ENCODE measurements at places on chromosomes 3 and 15.

- no peak for DNase-seq
Measured at GRCh38 chr3:59469948-59470723, 420.3 kb upstream of the CFAP20DC start.

DNA sequence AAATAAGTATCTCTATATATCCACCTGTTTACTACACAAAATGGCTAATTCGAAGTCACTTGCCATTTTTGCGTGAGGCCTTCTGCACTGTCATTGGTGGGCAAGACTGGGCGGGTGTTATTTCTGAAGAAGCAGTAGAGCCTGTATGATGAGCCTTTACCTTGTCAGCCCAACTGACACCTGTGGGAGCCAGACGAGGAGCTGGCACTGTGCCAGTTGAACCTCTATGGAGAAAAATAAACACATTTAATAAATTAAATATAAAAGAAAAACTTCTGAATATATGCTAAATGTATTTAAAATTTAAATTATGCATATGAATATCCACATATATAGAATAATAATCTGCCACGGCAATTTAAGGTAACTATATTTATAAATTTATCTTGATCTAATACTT, 109.9 kb downstream of the SCAPER start:
- DNase-seq, result no peak

- DNase-seq, result no peak
Measured at GRCh38 chr15:100866386-100867330, 13.0 kb upstream of the ALDH1A3 start.

GRCh38 chr3:159953325-159954085, 35.1 kb upstream of the IL12A start:
- DNase-seq, result no peak

DNA sequence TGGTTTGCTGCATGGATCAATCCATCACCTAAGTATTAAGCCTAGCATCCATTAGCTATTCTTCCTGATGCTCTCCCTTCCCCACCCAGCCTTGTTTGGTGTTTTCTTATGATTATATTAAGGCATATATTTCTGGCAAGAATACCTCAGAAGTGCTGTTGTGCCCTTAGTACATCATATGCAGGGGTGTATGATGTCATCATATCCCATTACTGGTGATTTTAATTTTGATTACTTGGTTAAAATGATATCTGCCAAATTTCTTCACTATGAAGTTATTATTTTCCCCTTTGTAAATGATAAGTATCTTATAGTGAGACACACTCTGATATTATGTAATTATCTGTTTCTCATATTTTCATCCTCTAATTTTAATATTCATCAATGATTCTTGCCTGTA, 15.4 kb downstream of the SLC22A14 start:
- DNase-seq, result no peak

DNA sequence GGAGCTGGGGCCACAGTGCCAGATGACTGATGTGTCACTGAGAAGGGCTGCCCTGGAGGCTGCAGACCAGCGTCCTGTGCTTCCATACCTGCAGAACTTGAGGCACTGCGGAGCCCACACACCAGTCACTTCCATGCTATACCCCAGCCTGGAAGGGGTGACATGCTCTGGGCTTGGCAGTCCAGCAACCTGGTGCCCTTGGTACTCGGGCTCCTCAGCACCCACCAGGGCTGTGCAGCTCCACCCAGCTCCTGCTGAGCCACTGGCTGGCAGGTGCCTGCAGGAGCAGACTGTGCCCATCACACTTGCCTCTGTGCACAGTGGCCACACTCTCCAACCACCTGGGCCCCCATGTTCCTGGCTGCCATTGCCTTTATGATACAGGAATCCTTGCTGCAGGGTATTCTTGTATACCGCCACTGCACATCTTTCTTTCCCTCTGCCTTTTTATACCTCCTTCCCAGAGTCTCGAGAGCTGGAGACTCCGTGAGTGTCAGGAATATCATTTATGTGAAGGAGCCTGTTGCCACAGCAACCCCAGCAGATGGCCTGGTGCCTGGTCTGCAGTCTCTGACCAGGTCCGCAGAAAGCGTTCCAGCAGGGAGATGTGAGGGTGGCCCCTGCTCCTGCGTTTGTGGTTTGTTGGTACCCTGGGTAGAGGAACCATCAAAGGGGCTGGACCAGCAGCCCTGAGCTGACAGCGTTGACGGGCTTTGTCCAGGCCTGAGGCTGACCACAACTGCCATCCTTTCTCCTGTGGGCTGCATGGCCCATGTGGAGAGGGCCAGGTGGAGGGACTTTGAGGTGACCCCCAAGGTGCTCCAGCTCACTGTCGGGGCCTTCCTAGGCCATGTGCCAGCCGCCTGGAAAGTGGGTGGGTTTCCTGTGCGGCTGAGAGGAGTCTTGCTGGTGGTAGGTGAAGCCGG, 93.4 kb upstream of the PLXNA1 start:
- DNase-seq, result no peak

- DNase-seq, result no peak
Measured at GRCh38 chr3:71579935-71580406, 3.6 kb downstream of the FOXP1 start.

DNA sequence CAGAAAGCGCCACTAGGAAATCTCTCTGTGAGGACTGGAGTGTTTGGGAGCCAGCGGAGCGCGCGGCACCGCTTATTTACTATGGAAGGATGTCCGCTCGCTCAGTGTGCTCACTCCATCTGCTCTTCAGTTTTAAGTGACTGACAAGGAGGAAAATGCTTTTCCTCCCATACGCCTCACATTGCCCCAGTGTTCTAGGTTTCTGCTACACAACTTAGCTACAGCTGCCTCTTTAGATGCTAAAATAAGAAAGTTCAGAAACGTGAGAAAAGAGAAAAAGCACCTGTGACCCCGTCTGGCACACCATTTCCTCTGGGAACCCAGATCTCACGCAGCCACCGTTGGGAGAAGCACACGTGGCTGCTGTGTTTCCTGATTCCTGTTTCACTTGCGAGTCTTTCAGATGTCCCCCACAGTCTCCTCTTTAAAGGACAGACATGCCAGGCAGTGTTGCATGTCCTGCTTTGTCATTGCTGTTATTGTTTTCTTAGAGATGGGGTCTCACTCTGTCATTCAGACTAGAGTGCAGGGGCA, 11.7 kb upstream of the MUSTN1 start:
- DNase-seq, result no peak

DNA sequence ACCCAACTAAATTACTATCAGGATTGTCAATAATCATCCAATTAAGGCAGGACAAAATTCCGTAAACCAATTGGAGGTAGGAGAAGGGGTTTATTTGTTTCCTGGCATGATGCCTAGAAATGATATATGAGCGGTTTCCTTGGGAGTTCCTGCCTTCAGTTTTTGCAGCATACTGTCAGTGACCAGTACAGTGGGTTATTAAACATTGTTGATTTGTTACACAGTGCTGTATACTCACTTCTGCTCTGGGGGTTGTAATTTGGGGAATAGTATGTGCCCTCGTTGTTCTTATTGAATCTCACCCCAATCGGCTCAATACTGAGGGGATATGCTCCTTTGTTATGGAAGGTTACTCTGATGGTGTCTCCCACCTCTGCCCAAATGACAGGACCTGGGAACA, 22.2 kb downstream of the CP start:
- peak; percentile 86 for DNase-seq

DNA sequence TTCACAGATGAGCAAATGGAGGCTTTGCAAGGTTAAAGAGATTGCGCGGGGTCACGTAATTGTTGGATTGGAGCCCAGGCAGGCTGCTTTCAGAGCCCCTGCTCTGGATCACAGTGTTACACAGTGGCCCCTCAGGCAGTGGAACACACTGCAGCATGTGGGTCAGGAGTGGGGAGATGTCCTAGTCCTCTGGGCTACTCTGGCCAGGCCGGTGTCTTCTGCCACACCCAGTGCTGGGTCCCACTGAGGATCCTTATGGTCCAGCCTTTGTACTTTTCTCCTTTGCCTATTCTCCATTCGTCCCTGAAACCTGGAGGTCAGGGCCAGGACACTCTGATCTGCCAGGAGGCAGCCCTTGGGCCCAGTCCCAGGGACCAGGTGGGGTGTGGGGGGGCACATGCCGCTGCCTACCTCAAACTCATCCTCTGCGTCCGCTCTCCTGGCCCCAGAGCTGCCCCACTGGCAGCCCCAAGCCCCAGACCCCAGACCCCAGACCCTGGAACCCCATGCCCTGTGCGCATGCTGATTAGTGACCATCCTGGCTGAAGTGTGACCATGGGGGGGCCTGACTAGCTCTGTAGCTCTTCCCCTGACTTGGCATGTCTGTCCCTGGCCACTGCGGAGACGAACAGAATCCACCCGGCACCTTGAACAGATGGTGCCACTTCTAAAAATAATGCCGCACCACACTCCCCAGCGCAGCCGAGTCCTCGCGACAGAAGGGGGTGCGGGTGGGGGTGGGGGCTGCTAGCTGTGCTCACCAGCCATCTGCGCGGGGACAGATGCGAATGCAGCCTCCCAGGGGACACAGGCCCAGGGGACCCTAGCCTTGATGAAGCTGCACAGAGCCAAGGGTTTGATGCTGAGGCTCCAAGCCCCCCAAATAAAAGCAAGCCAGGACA, 41.6 kb downstream of the ATP2B2 start:
- peak; percentile 9 for DNase-seq

DNA sequence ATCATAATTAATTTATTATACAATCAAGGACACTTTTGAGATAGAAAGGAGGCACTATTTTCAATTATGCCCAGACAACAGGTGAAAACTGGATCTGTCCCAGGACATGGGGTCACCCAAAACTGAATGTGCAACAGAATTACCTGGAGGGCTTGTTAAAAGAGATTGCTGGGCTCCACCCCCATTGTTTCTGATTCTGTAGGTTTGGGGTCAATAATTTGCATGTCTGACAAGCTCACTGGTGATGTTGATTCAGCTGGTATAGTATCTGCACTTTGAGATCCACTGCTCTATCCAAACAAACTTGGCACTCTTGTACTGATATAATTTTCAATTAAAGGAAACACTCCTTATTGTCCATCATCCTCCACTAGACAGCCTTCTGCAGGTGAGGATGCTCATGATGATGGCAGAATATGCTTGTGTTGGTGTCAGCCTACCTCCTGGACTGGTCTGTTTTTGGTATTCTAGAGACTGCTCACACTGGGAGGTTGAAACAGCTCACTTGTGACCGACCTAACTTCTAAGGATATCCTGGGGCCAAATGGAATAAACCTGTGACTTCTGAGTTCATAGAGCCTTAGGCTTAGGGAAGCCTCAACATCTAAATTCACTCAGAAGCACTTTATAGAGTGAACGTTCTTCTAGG, 2.2 kb downstream of the P2RY14 start:
- DNase-seq, result no peak

DNA sequence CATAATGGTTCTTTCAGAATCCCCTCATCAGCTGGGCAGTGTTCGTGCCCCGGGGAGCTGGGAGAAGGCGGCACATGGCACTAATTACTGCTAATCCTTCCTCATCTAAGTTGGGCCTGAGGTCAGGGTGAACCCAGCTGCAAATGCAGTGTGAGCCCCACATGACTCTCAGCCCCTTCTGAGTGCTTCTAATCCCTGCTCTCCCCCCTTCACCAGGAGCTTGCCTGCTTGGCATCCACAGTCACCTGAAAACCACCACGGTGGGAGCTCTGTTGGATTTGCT, 455 bp upstream of the TRPM1 start:
- no peak for DNase-seq

DNA sequence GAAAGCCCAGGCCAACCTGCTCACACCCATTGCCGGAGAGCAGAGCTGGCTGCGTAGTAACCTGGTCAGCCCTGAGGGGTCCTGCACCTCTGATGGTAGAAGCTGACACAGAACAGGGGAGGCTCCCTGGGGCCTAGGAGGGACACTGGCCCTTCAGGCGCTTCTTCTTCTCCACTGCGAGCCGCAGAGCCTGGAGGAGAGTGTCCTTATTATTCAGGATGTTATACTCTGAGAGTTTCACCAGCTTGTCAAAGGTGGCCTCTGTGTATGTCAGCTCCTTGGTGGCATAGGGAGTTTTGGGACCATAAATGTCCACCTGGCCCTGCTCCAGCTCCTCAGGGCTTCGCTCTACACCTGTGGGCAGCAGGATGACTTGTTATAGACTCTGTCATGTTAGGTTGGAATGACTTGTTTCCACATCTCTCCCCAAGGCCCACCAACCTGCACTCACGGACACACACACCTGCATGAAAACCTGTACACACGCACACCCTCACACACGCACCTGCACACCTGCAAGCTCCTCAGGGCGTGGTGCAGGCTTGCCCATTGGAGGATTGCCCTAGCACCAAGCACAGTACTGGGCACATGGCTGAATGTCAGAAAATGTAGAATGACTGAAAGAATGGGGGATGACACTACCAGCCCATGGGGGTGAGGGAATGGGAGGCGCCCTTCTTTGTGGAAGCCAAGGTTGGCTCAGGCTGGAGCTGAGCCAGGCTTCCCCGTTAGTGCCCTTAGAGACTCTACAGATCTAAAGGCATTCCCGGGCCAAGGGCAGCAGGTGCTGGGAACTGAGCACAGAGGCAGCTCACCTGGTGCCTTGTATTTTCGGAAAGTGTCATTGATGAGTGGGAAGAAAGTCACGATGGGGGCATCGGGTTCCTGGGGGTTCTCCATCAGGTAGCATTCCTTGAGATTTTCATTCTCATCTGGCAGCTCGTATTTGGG, 11.5 kb upstream of the EHD4 start:
- DNase-seq, result no peak

- DNase-seq, result no peak
Measured at GRCh38 chr3:9613056-9613748, 36.1 kb upstream of the MTMR14 start.

DNA sequence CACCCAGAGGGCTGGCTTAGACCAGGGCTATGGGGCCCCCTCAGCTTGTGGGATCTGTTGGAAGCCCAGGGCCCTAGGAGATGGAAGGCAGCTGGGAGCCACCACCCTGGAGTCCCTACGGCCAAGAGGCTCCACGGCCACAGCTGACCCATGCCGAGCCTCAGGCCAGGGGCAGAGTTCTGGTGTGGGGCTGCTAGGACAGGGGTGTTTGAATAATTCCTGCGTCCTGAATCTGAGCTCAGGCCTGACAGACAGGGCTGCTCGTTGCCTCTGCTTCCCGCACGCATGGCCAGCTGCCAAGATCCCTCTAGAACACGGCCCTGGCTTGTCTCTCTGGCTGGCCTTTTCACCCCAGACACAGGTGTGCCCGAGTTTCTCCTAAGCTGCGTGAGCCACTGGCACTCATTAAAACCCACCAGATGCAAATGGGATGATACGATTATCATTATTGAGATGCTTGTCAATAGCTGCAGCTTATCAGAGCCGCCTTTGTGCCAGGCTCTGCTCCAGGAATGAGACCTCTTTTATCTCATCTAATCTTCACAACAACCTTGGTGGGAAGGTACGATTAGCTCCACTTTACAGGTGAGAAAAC, 70.2 kb downstream of the EFCAB12 start:
- peak; percentile 43 for DNase-seq

- DNase-seq, result no peak
Measured at GRCh38 chr15:101349047-101349951, 54.3 kb upstream of the SNRPA1 start.

- DNase-seq, result peak; percentile 6
Measured at GRCh38 chr3:53346922-53347260, 452 bp downstream of the DCP1A start.
